ENCODE measurements at places on chromosomes 3 and 15. TPM values are rescaled to one million over a fixed set of nuclear protein-coding genes. Genes with fewer than 3 reads are reported as not detected.

The TMC3 gene
- total RNA-seq, result not detected

The LSG1 gene
- 63.8 TPM for total RNA-seq

The EXD1 gene
- not detected for total RNA-seq

The SHC4 gene
- not detected for total RNA-seq

The CCDC191 gene
- total RNA-seq, result 2.8 TPM

The PIGBOS1 gene
- total RNA-seq, result 6.8 TPM

The TM6SF1 gene
- total RNA-seq, result not detected

The RPL4 gene
- 4,516 TPM for total RNA-seq

The GOLGA6D gene
- total RNA-seq, result not detected

The CHST2 gene
- 2.7 TPM for total RNA-seq

The SAXO2 gene
- total RNA-seq, result 2.6 TPM

The CRYGS gene
- total RNA-seq, result 2.0 TPM

The MUC20 gene
- total RNA-seq, result 1.7 TPM

The P2RY12 gene
- total RNA-seq, result not detected

The C3orf70 gene
- total RNA-seq, result not detected

The TERC gene
- total RNA-seq, result 13.3 TPM

The SYNPR gene
- total RNA-seq, result not detected

The ZNF197 gene
- 3.5 TPM for total RNA-seq

The ZIC4 gene
- total RNA-seq, result not detected

The XCR1 gene
- total RNA-seq, result not detected

The SEMA7A gene
- 9.4 TPM for total RNA-seq

The RASGRP1 gene
- 65.2 TPM for total RNA-seq

The UROC1 gene
- total RNA-seq, result not detected

The DLEC1 gene
- total RNA-seq, result 1.9 TPM

The GOLGA8T gene
- total RNA-seq, result not detected

The ADCY5 gene
- not detected for total RNA-seq

The OIP5 gene
- total RNA-seq, result not detected

The MPI gene
- 18.3 TPM for total RNA-seq

The SERINC4 gene
- 0.44 TPM for total RNA-seq

The PPIB gene
- 148 TPM for total RNA-seq

The HYAL1 gene
- total RNA-seq, result 0.30 TPM

The TRIM59 gene
- total RNA-seq, result 15.0 TPM

The JAGN1 gene
- total RNA-seq, result 13.4 TPM

The ISLR gene
- not detected for total RNA-seq

The TM4SF4 gene
- total RNA-seq, result not detected

The RTP4 gene
- total RNA-seq, result 1.5 TPM

The CD276 gene
- not detected for total RNA-seq

The ZNF445 gene
- total RNA-seq, result 5.2 TPM

The HYAL2 gene
- total RNA-seq, result 0.79 TPM

The IL17RD gene
- not detected for total RNA-seq

The ERICH6 gene
- 0.28 TPM for total RNA-seq

The TMIE gene
- total RNA-seq, result 0.19 TPM

The ILDR1 gene
- total RNA-seq, result not detected

The PML gene
- 29.6 TPM for total RNA-seq

The SEMA6D gene
- total RNA-seq, result not detected

The GOLGA8M gene
- total RNA-seq, result 2.2 TPM

The GADL1 gene
- total RNA-seq, result not detected

The CFAP44 gene
- total RNA-seq, result 6.9 TPM

The SLCO2A1 gene
- total RNA-seq, result not detected

The PLSCR5 gene
- total RNA-seq, result not detected

Measured in CD8-positive, alpha-beta T cell (primary cell).